ENCODE measurements at places on chromosomes 4 and X.

GRCh38 chr4:48173056-48173991 lies 39.3 kb upstream of the TXK start:
- no peak for DNase-seq

- no peak for DNase-seq
Observed at GRCh38 chrX:110414679-110415439, 56.2 kb downstream of the RTL9 start.

DNA sequence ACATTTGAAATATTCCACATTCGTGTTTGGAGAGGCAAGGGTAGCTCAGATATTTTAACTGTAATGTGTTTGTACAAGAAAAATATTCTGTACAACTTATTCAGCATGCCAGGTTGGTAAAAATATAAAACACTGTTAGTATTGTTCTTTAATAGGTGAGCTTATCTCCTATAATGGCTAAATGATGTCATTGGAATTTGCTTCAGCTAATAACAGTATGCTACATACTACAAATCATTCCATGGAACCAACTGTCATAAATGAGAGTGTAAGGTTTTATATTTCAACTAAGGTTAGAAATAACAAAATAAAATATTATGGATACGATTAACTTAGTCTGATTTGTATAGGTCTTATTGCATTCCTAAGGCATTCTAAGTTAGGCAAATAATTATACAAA lies 206.6 kb downstream of the ADGRL3 start:
- DNase-seq: no peak

- DNase-seq: no peak
Observed at GRCh38 chrX:87813566-87813965, 296.0 kb downstream of the KLHL4 start.

GRCh38 chrX:133892337-133892736 lies 93.1 kb downstream of the GPC3 start:
- DNase-seq: no peak

DNA sequence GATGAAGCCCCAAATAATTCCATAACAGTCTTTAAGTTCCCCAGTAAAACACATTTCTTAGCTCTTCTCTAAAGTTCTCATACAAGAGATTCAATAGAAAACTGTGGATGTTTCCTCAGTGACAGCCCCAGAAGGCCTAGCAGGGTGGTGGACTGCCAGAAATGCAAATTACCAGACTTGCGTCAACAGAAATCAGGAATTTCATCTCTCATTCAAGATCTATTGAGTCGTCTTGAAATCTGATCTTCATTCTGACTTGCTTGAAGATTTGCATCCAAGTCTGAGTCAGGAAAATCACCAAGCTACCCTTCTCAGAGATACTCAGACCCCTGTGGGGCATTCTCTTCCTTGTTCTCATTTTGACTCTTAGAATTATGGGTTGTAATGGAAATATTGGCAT lies 68.9 kb upstream of the NDP start:
- DNase-seq: no peak

DNA sequence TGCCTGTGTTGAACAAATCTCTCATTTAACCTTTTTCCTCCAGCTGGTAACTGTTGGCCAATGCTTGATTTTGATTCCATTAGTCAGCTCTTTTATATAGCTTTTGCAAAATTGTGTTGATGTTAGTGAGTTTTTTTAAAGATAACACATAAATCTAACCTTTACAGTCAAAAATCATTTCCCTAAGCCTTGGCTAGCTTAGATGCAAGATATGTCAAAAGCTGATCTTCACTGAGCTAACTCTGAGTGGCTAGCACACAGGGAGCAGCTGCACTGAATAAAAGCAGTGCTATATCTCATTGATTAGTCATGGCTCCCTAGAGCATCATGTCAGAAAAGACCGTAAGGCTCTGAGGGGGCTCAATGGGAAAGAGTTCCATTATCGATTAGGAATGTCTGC lies 78.7 kb downstream of the PPARGC1A start:
- no peak for DNase-seq
